ENCODE measurements at places on chromosomes 2 and 18.
A peak's percentile ranks its signal among the peaks of the same experiment; 100 is the strongest.

- DNase-seq: no peak
Measured at GRCh38 chr2:235592430-235592829, 98.6 kb downstream of the AGAP1 start.

- no peak for DNase-seq
Measured at GRCh38 chr2:157438863-157439823, 4.7 kb downstream of the CYTIP start.

DNA sequence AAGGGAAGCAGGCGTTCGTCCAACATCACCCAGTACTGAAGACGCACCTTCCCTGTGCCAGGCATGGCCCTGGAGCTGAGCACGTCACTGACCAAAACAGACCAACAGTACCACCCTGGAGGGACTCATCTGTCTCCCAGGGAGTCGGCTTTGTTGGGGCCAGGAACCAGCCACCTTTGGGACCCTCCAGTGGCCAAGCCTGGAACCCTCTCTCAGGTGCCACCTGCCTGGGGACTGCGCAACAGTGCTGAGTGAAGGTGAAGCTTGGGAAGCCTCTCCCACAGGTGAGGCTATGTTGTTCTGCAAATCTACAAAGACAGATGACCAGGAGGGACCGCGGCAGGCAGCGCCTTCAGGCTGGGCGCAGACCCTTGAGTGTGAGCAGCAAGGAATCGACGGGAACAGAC lies 91.4 kb upstream of the OTOS start:
- no peak for DNase-seq

- no peak for DNase-seq
Measured at GRCh38 chr2:216132585-216132984, 23.4 kb downstream of the XRCC5 start.

DNA sequence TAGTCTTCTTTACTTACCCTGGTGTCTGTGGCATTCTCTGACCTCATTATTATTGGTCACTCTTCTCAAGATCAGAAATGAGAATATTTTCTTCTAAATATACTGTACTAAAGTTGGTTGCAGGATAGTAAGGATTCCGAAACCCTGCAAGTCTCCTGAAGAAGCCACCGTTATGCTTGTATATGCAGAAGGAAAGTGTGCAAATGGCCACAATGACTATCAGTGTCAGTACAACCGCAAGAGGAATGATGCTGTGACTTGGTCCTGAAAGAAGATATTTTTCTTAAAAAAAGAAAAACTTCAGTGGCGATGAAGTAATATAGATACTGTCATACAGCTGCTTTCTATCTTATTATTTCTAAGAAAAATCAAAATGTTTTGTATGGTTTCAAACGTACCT lies 120.7 kb downstream of the PLA2R1 start:
- DNase-seq: no peak

DNA sequence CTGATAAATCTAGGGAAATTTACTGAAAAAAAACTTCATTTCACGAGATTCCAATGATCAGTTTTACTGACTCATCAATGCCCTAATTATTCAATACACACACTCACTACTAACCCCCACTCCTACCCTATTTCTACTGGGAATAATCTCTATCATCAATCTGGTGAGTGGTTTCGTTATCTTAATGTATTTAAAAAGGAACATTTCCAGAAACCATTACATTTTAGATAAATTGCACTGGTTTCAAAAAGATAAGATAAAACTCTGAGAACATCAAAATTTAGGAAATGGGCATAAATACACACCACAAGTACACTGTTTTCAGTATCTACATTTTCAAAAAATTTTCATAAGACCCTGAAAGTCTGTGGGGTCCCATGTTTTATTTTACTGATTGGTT lies 471.4 kb upstream of the PKDCC start:
- DNase-seq: no peak

DNA sequence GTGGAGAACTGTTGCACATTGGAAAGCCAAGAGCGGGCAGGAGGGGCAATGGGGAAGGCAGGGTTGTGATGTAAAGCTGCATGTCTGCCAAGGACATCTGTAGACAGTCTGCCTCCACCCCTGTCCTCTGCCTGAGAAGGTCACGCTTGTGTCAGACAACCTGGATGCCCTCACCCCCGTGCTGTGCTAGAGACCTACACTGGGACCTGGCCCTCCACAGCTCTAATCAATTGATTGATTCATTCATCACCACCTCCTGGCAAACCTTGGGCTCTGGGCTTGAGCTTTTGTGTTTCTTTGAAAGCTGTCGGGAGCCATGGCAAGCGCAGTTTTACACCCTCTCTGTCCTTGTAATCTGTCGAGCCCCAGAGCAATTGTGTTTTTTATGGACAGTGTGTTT lies 41.1 kb downstream of the MARCO start:
- no peak for DNase-seq

DNA sequence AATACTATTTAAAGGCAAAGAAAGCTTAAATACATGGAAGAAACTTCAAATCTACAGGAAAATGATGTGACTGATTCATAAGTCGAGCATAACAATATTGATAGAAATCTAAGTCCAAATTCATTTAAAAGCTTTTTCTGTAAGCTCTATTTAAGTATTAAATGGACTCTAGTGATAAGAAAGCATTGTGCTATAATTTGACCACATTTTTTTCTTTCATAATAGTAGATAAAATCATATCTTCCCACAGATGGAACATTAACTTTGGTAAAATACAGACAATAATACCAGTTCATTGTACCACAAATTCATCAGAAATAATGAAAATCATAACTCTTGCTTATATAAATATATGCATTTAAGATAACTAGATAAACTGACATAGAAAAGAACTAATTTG lies 366.5 kb downstream of the GALNT13 start:
- no peak for DNase-seq

DNA sequence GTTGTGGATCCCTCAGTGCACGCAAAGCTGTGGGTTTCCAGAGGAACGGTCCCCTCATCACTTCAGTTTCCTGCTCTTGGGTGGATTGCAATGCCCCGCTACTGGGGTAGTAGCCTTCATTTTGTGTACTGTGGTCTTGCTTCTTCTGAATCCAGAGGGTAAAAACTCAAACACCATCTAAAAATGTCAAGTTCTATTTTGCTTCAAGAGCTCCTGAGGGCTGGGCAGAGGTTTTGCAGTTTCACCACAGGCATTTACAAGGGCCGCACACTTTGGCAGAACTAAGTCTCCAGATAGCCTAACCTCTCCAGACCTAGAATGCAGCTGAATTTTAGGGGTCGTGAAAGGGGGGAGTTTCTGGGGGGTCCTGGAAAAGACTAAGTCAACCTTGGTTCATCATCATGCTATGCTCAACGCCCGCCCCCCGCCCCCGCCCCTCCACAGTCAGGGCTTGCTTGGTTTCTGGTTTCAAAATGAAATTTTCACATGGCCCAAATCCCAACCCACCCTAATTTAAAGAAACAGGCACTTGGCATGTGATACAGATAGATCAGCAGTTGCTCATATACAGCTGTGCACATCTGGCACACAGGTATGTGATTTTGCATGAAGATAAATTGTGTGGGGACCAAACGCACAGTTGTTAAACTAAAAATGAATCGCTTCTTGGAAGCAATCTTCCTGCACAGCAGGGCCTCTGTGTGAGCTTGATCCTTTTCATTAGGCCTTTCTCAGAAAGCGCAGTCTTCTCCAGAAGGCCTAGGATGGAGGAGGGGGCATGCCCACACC lies 329.6 kb downstream of the OSR1 start:
- DNase-seq: no peak

DNA sequence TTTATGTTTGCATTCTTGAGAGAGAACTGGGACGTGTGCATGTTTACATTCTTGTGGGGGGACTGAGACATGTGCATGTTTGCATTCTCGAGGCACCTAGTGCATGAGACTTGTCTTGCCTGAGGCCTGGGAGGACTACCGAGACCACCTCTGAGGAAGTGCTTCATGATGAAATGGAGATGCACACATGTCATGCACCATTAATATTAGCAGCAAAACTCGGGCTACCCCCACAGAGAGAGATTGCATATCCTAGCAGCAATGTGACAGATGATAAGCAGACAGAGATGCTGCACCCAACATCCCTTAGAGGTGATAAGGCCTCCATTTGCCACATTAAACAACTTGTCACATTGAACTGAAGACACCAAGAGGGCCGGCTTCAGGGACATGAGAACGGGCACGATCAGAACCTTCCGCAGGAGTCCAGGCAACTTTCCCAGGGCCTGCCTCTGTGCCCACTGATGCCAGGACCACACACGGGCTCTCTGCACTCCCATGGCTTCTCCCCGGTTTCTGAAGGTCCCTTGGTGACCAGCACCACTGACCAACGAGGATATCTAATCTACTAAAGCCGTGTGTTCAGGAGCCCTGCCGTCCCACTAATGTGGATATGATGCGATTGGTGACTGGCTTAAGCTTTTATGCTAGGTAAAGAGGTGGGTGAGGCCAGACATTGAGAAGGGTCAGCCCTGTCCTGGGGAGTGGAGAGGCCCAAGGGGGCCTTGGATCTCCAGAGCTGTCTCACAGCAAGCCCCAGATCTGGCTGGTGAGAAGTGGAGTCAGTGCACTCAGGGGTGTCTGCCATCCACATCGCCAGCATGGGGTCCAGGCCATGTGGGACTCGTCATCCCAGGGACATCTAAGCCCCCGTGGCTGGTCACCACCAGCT lies 208.3 kb downstream of the NDUFA10 start:
- no peak for DNase-seq

- peak; percentile 41 for DNase-seq
Measured at GRCh38 chr2:162011706-162012564, 62.1 kb downstream of the DPP4 start.

DNA sequence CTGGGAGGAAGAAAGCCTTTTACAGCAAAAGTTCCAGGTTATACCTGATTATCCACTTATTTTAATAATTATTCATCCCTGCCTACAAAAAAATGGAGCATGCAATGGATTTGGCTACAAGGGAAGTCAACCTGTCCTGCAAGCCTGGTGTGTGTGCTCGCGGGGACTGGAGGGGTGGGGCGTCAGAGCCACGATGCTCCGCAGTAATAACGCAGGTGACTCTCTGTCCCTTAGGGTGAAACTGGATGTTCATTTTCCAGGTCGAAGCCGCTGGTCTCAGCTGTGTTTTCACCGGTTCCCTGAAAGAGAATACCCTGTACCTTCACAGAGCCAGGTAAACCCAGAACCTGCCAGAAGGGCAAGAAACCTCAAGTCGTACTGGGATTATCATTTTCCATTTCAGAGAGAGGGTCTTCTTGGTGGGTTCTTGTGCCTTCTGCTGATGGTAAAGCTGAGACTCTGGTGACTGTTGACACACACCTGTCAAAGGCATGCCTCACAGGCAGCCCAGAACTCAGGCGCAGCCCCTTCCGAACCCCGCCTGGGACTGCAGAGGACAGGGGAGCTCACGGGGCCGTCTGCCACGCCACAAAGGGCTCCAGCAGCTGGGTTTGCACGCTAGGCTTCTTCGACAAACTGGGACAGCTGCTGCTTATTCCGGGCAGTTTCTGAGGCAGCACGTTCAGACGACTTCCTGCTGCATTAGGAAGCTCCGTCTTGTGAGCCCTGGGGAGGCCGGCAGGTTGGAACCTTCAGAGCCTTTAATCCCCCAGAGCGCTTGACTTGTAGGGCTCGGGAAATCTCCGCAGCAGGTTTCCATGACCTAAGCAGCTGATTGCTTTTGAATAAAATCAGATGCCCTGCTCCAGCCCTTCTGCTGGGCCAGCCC lies 58.6 kb downstream of the KCNG2 start:
- no peak for DNase-seq

DNA sequence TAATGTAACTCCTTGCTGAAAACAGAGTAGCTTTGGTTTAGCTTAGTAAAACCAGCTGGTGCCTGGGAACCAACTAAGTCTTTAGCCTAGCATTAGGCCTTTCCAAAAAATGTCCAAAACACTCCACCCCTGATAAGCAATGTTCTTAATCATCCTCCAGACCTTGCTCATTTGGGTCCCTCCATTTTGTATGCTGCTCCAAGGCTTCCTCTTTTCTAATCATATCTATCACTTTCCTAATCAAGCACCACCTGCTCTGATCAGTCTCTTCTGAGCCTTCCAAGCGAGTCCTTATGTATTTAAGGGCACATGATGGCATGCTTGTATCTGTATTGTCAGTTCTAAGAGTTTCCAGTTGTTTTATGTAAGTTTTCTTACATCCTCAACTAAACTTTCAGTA lies 23.6 kb downstream of the THADA start:
- no peak for DNase-seq

GRCh38 chr2:187527262-187527661 lies 27.0 kb downstream of the TFPI start:
- DNase-seq: no peak

DNA sequence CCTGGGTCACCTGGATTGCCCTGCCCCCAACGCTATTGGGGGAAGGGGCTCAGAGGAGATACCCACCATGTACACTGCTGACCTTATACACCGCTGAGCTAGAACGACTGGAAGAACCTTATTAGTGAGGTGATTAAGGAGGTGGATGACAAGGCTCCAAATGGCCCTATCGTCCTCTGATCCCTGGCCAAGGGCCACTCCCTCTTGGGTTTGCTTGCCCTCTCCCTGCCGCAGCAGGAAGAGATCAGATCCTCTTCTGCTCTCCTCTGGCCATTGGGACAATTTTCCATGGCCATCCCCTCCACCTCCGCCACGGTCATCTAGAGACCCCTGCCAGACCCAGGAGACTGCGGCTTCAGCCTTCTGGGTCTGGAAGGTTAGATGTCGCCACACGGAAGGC lies 1.2 kb downstream of the ZNF514 start:
- no peak for DNase-seq

DNA sequence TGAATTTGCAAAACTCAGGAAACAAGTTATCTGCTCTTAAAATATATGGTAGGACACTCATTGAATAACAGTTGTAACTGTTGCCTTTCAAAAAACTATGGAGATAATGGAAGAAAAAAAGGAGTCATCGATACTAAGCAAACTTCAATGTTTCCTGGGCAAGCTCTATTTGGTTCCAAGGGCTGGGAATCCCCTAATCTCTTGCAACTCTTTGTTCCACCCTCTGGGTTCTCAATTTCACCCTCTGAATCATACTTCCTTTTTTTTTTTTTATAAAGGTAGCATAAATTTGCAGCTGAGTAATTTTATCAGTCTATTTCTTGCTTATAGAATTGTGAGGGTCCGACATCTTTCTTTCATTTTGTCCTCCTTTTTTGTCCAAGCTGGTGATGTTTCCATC lies 36.7 kb downstream of the SLC9A4 start:
- no peak for DNase-seq

DNA sequence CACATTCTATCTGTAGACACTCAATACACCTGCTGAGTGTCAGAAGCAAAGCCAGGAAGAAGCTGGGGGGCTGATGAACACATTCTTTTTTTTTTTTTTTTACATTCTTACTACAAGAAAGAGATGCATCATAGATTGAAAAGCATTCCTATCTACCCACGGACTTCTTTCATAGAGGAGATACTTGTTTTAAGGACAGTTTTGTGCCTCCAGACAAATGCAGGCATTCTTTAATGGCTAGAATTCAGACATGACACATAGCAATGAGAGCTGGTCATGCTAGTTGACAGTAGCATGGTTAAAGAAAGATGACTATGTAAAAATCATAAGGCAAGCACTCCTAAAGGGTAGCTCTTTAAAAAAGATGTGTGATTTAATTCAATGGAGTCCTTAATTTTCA lies 110.2 kb downstream of the EPHA4 start:
- no peak for DNase-seq

GRCh38 chr2:28004086-28004485 lies 113.6 kb downstream of the BABAM2 start:
- no peak for DNase-seq

GRCh38 chr2:184644685-184645084 lies 46.4 kb downstream of the ZNF804A start:
- DNase-seq: peak; percentile 19
